ENCODE measurements at places on chromosomes 3 and 15. TPM values are rescaled to one million over a fixed set of nuclear protein-coding genes. Genes with fewer than 3 reads are reported as not detected.

C3orf70 gene
- 0.42 TPM for total RNA-seq

RAD54L2 gene
- 14.0 TPM for total RNA-seq

MYO5C gene
- total RNA-seq, result 3.7 TPM

DNA sequence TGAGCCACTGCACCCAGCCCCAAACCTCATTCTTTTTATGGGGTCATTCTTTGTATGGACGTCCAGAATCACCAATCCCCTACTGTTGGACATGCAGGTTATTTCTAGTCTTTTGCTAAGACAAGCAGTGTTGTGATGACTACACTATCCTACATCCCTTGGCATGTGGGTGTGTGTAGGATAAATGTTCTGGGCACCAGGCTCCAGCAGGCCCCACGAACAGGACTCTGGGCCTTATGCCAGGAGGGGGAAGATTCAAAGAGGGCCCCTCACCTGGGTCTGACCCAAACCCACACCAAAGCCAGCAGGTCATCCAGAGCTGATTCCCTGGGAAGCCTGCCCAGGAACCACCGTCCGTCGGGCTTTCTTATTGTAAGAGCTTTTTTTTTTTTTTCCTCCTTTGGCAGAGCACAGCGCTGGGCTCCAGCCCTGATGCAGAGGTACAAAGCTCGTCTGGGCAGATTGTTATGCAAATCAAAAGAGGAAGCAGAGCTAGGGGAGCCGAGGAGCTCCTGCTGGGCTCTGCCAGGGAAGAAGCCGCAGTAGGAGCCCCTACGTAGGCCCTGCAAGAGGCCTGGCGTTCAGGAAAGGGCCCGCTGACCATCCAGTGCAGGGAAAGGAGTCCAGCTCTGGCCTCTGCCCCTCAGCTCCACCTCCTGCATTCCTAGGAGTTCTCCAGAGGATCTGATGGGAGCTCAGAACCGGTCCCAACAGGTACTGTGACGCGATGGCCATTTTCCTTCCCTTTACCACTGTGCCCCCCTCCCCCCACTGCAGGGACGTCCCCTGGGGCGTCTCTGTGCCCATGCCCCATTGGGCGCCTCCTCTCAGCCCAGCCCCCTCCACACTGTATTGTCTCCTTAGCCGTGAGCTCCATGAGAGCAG is 29.0 kb upstream of the FURIN start:
- peak; percentile 57 for DNase-seq

DNA sequence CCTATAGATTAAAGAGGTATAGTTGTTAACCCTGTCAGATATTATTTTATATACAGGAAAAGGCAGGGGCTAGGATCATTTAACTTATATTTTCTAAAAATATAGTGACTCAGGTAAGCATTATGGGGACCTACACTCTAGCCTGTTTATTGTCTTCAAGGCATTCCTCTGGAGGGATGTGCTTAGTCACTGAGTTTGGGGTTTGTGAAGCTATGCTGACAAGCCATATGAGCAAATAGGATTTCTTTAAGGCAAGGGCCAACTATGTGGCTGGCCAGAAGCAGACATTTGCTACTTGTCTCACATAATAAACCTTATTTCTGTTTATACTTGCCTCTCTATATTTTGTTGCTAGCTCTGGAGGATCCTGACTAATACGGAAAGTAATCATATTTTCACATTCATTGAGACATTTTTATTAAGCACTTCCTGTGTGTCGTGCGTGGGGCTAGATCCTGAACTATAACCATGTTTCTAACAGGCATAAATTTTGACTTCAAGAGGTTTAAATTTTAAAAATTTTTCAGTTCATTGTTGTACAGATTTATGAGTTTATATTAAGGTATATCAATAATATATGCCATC is 153.4 kb downstream of the OTOL1 start:
- DNase-seq, result no peak

DNA sequence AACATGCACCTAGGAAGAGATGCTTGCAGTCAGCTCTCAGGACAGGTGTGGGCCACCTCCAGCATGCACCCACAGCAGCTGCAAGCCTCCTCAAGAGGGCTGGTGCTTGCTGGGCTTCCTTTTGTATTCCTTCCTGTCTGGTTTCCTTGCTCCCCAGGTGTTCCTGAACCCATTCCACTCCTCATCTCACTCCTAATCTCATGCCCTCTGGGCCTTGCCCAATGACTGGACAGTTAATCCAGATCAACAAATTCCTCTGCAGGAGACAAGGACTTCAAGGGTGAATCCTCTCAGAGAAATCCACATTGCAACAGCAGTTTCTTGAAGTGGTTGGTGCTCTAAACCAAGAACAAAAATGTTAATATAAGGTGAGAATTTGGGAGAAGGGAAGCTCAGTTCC is 30.7 kb downstream of the RASGRP1 start:
- DNase-seq, result no peak

Measured in cardiac muscle cell (in vitro differentiated cells and primary cell).